Fibroblast of villous mesenchyme (primary cell): ENCODE measurements at places on chromosomes 3 and 15.

DNA sequence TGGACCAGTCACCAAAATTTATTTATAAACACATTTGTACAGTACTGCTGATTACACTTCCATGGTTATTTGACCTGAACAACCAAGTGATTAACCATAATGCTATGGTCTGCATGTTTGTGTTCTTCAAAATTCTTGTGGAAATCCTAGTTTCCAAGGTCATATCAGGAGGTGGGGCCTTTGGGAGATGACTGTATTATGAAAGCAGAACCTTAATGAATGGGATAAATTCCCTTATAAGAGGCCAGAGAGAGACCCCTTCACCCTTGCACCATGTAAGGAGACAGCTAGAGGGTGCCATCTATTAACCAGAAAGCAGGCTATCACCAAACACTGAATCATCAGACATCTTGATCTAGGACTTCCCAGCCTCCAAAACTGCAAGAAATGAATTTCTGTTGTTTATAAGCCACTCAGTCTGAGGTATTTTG is 1.9 kb downstream of the SCAPER start:
- DNase-seq = peak; percentile 75

DNA sequence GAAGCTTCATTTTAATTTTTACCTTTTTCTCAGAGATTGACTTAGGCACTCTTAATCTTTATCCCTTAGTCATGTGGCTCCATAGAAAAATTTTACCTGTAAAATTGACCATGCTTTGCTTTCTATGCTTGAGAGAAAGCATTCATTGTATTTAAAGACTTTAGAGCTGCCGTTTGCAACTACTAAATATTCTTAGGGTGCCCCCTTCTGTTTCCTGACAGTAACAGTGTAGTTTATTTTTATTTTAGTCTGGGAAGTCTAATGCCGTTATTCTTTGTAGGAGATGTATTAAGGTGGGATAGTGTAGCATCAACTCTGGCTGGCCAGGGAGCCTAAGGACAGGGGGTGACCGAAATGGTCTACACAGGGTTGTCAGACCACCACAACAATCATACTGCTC is 84.5 kb upstream of the SYNPR start:
- peak; percentile 13 for DNase-seq

DNA sequence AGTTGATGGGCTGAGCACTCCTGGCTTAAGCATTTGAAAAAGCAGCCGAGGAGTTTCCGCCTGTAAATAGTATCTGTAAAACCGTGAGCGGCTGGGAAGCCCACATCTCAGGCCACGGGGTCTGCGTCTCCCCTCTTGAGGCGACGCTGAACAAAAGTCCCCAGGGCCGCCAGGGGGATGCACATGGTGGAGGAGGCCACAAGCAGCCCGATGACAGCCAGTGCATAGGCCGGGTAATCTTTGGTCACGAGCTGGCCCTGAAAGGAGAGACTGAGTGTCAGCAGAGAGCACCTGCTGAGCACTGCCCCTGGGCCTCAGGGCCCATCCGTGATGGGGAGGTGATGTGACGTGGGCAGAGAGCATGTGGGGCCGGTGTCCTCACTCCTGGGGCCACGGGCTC is 37.5 kb downstream of the SLC6A20 start:
- no peak for DNase-seq

DNA sequence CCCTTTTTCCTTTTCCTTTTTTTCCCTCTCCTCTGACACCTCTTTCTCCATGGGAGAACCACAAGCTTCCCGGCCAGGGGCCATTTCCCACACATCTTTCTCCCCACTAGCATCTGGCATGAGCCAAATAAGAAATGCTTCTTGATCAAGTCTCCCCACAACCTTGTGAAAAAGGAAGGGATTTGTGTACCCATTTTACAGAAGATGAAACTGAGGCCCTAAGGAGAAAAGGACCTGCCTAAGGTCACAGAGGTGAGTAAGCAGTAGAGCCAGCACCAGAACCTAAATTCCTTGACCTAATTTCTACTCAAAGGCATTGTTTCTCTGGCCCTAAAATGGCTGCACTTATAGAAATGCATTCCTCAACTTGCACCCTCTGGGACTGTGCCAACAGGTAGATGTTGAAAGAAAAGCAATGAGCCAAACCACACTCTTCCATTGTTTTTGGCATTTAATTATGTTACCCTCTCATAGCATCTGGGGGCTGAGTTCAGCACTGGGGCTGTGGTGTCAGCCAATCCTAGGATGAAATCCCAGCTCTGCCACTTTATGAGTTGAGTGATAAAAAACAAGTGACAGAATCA is 81.7 kb upstream of the TLE3 start:
- DNase-seq = no peak

DNA sequence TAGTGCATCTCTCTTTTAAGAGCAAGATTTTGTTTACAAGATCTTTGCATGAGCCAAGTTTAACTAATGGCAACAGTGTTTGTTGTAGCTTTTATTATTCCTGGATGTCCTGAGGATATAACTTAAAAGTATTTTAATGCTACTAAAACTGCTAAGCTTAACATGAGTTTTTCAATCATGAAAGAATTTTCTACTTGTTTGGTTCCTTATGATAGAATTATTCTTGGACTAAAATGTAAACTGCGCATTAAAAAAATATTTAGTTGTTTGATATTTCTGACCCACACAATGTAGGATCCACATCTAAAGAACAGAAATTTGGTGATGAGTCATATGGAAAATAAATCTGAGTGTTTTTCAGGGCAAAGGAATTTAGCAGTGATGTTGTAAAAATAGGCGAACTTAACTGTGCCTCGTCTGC is 70.8 kb downstream of the RAP2B start:
- DNase-seq = peak; percentile 77

GRCh38 chr3:57298041-57298440 is 5.6 kb upstream of the ASB14 start:
- no peak for DNase-seq
